Neural progenitor cell (in vitro differentiated cells): ENCODE measurements at places on chromosomes 16 and 17. TPM values are rescaled to one million over a fixed set of nuclear protein-coding genes. Genes with fewer than 3 reads are reported as not detected.

The TBC1D28 gene
- 0.09 TPM in 1 of 2 replicates, not detected in the other for total RNA-seq

The C1QL1 gene
- 4.7 TPM in 1 of 2 replicates, not detected in the other for total RNA-seq

The PMP22 gene
- 4.3 and 6.5 TPM in 2 replicates for total RNA-seq

GRCh38 chr17:47219621-47220475 is 10.7 kb downstream of the MYL4 start:
- DNase-seq: no peak

DNA sequence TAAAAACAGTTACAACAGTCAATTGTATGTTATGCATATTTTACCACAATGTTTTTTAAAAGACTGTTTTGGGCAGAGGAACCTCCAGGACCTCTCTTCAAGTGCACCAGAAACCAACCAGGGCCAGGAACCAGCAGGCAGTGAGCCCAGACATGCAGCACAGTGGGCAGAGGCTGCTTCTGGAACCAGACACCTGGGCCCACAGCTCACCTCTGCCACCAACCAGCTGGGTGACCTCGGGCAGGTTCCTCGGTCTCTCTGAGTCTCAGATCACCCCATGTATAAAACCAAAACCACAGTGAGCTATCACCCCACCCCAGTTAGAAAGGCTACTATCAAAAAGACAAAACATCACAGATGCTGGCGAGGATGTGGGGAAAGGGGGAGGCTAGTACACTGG is 161.0 kb downstream of the C16orf95 start:
- no peak for DNase-seq

GRCh38 chr17:36598951-36599401 is 2.4 kb upstream of the MRM1 start:
- no peak for DNase-seq

DNA sequence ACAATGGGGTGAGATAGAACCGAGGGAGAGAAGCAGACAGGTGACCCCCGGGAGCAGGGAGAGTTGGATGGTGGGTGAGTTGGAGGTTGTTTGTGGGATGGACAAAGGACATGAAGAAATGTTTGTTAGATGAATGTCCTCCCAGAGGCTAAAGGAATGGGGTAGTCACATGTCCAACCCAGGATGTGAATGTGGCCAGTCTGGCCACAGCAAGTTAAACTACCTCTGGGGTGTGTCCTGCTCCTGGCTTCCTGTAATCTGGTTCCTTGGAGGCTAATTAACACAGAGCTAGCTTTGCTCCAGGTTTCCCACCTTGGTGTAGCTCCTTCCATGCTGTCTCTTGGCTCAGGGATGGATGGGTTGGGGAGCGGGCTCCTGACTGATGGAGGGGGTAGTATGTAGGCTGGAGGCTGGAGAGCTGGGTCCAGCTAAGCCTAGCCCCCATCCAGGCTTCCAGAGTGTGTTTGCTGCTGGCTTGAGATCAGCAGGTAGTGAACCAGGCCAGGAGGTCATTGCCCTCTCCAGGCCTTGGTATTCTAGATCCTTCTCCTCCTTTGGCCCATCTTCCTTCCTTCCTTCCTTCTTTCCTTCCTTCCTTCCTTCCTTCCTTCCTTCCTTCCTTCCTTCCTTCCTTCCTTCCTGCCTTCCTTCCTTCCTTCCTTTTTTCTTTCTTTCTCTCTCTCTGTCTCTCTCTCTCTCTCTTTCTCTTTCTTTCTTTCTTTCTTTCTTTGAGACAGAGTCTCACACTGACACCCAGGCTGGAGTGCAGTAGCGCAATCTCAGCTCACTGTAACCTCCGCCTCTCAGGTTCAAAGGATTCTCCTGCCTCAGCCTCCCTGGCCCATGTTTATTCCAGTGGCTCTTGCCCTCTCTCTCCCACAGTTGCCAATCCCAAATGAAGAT is 28.0 kb upstream of the UBE2G1 start:
- DNase-seq: no peak

GRCh38 chr16:67163164-67163998 is 1.2 kb upstream of the HSF4 start:
- peak; percentile 82 for DNase-seq

DNA sequence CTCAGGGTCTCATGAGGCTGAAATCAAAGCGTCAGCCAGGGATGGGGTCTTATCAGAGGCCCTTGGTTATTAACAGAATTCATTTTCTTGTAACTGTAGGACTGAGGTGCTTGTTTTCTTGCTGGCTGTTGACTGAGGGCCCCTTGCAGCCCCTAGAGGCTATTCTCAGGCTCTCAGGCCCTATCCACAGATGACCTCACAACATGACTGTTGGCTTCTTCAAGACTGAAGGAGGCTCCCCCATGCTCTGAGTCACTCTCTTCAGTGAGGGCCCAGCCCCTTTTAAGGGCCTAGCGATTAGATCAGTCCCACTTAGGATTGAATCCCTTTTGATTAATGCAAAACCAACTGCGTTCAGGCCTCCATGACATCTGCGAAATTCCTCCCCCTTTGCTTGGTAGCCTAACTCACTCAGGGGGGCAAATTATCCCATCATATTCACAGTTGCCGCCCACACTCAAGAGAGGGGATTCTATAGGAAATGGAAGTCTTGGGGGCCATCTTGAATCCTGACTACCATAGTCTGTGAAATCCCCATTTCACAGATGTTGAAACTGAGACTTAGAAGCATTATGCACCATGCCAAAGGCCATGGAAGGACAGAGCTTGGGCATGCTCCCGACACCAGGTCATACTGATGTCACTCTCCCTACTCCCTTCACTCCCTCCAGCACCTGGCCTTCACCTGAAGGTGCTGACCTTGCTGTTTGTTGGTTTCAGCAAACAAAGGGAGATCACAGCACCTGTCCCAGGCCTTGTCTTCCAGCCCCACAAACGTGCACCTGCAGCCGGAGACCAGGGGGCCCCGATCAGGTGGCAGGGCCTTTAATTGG is 592.3 kb downstream of the MAF start:
- DNase-seq: no peak

- peak; percentile 55 for DNase-seq
These were observed 3.3 kb downstream of the LHX1 start for GRCh38 chr17:36940313-36941264.
